ENCODE measurements at places on chromosomes 6 and 20. TPM values are rescaled to one million over a fixed set of nuclear protein-coding genes. Genes with fewer than 3 reads are reported as not detected.

GRCh38 chr6:43021270-43022047, at the start of gene RRP36:
Gene RRP36 (plus strand): TSS chr6:43021623. CDS start chr6:43021655, 32 bp downstream.
- no peaks in the 10 kb centered on the region for H3K27me3 ChIP-seq
- DNase-seq: peak; percentile 70
- peak within 1 kb of the TSS; percentile 91 for H3K27ac ChIP-seq
- H3K36me3 ChIP-seq: peaks cover 31% of the 10 kb centered on the region

- no peak for DNase-seq
- peak overlapping the region; percentile 71 for H3K4me3 ChIP-seq
- peaks cover 4% of the 10 kb centered on the region for H3K4me1 ChIP-seq
- H3K27me3 ChIP-seq: no peaks in the 10 kb centered on the region
- H3K36me3 ChIP-seq: no peaks in the 10 kb centered on the region
These were observed 9.2 kb upstream of the DEFB113 start for GRCh38 chr6:49978332-49979226.

DNA sequence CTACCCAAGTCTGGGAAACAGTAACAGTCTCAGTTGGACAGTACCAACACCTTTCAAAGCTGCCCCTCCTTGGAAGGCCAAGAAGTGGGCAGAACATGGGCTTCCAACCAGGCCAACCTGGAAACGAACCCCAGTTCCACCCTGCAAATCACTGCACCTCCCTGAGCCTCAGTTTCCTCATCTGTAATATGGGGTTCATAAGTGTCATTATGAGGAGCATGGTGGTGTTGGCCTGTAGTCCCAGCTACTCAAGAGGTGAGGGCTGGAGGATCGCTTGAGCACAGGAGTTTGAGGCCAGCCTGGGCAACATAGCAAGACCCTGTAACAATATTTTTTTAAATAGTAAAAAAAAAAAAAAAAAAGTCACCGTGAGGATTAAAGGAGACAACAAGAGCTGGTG, 34.5 kb downstream of the C20orf203 start:
- no peak for DNase-seq
- no peaks in the 10 kb centered on the region for H3K4me1 ChIP-seq
- no peaks in the 10 kb centered on the region for H3K36me3 ChIP-seq
- H3K27me3 ChIP-seq: no peaks in the 10 kb centered on the region
- H3K27ac ChIP-seq: no peak overlapping the region
- no peak overlapping the region for H3K4me3 ChIP-seq

DNA sequence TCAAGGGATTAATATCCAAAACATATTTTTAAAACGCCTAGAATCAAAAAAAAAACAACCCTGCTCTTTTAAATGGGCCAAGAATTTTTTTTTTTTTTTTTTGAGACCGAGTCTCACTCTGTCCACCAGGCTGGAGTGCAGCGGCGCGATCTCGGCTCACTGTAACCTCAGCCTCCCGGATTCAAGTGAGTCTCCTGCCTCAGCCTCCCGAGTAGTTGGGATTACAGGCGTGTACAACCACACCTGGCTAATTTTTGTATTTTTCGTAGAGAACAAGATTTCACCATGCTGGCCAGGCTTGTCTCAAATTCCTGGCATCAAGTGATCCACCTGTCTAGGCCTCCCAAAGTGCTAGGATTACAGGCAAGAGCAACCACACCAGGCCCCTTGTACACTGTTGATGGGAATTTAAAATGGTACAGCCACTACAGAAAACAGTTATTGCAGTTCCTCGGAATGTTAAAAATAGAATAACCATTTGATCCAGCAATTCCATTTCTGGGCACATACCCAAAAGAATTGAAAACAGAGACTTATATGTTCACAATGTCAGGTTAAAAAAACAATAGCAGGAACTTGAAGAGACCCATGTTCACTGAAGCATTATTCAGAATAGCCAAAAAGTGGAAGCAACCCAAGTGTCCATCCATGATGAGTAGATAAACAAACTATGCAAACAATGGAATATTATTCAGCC, 3.1 kb upstream of the MYL9 start:
- no peaks in the 10 kb centered on the region for H3K4me1 ChIP-seq
- DNase-seq: no peak
- H3K36me3 ChIP-seq: no peaks in the 10 kb centered on the region
- H3K27ac ChIP-seq: no peak overlapping the region
- no peak overlapping the region for H3K4me3 ChIP-seq
- no peaks in the 10 kb centered on the region for H3K27me3 ChIP-seq

DNA sequence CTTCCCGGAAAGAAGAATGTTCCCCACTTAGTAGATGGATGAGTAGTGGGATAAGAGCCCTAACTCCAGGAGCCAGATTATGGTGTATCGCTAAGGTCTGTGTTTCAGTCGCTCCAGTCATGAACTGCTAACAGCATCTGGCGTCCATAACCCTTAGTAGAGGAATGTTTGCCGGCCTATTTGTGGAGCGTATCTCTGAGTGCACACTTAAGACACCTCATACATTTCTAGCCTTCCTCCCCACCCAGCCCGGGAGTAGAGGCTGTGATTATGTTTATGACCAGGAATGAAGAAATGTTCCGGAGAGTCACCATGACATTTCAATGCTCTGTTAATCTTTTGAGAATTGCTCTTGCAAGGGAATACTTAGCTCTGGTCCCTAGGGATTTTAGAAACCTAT, 251.1 kb upstream of the SOX4 start:
- no peaks in the 10 kb centered on the region for H3K36me3 ChIP-seq
- no peak for DNase-seq
- H3K4me1 ChIP-seq: no peaks in the 10 kb centered on the region
- H3K4me3 ChIP-seq: no peak overlapping the region
- H3K27ac ChIP-seq: no peak overlapping the region
- peaks cover 10% of the 10 kb centered on the region for H3K27me3 ChIP-seq

DNA sequence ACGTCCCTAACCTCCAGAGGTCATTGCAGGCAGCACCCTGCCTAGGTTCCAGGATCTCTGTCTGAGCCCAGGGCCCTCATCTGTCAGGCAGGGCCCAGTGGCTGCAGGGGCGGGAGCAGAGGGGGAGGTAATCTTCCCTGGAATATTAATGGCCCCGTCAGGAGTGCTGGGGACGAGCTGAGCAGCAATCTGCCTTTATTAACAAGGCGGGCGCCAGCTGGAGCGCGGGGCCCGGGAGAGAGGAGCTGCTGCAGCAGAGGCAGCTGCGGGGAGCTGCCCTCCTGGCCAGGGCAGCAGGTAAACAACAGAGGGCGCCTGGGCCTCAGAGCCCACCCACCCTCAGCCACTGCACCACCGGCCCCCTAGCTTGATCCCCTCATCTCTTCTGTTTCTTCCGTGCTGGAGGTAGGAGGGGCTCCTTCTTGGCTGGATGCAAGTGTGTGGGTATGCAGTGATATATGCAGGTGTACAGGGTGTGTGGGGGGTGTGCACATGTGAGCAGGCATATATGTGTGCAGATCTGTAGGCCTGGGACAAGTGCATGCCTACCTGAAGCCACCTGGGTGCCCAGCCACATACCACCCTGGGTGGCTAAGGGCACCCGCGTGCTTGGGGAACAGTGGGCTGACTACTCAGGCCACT, 131.8 kb upstream of the MLN start:
- H3K27me3 ChIP-seq: peaks cover 34% of the 10 kb centered on the region
- H3K36me3 ChIP-seq: no peaks in the 10 kb centered on the region
- no peak overlapping the region for H3K27ac ChIP-seq
- peaks cover 18% of the 10 kb centered on the region for H3K4me1 ChIP-seq
- no peak overlapping the region for H3K4me3 ChIP-seq

DNA sequence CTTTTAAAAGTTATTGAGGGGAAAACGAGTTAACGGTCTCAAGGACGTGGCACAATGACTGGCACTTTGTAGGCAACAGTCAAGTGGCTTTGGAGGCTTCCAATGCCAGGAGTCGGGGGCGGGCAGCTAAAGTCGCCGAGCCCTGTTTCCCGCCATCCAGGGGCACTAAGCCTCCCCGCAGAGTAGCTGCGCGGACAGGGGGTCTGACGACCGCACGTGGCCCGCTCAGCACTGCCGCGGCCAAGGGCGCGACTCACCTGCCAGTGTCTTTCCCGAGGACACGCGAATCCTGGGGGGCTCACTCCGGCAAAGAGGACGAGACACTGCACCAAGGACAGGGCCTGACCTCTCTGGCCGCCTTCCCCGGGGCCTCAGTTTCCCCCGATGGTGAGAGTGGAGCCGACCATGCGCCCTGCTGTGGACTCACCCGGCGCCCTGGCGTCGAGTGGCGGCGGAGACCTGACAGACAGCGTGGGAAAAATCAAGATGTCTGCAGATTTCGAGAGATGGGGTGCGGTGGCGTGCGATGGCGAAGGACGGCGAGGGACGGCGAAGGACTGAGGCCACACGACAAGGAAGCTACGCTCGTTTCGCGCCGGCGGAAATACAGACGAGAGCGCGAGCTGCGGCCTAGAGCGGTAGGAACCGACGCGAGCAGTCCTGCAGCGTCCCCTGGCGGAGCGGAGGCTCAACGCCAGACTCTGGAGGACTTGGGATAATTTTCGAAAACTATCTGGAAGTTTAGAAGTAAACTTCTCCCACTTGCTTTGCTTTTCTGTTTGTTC, at the start of gene SNHG17:
TSS of gene SNHG17 (minus strand) at position 559 of the 785 bp plus-strand sequence.
- H3K36me3 ChIP-seq: peaks cover 44% of the 10 kb centered on the region
- H3K4me3 ChIP-seq: peak within 1 kb of the TSS; percentile 97
- DNase-seq: peak; percentile 92
- peaks cover 11% of the 10 kb centered on the region for H3K27me3 ChIP-seq
- peak within 1 kb of the TSS; percentile 91 for H3K27ac ChIP-seq
- H3K4me1 ChIP-seq: peaks cover 42% of the 10 kb centered on the region

DNA sequence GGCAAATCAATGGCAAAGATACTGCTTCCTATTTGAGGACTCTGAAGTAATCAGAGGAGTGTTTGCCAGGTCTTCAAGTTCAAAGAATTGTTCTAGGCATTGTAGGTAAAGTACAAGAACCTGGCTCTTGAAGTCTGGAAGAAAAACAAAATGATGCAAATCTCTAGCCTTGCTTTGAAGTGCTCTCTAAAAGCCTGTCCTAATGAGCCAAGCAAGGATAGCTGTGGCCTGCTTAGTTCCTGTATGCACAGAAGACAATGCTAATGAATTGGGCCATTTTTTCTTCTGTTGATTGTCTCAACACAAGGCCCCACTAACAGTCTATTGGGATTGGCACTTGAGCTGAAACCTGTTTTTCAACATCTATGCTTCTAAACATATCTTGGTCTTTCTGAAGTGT, 165.0 kb upstream of the POU3F2 start:
- no peak for DNase-seq
- H3K27me3 ChIP-seq: no peaks in the 10 kb centered on the region
- no peaks in the 10 kb centered on the region for H3K4me1 ChIP-seq
- H3K27ac ChIP-seq: no peak overlapping the region
- no peak overlapping the region for H3K4me3 ChIP-seq
- H3K36me3 ChIP-seq: no peaks in the 10 kb centered on the region

DNA sequence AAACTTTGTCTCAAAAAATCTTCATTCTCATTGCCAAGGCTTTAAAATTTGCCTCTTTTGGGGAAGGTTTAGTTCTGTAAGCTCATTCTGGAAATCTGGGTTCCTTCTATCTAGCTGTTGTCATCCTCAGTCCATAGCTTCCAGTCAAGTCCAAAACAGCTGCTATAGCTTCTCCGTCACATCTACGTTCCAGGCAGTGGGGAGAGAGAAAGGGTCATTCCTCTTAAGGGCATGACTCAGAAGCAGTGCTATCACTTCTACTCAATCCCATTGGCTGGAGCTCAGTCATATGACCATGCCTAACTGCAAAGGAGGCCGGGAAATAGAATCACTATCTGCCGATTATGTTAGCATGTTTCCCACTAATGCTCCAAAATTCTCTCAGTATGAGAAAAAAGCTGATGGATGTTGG, 141.4 kb upstream of the PTPN1 start:
- H3K27me3 ChIP-seq: peaks cover 42% of the 10 kb centered on the region
- H3K36me3 ChIP-seq: no peaks in the 10 kb centered on the region
- no peak for DNase-seq
- H3K4me1 ChIP-seq: peaks cover 11% of the 10 kb centered on the region

- peak overlapping the region; percentile 73 for H3K27ac ChIP-seq
- H3K36me3 ChIP-seq: no peaks in the 10 kb centered on the region
- H3K27me3 ChIP-seq: no peaks in the 10 kb centered on the region
- peak; percentile 46 for DNase-seq
- peak overlapping the region; percentile 59 for H3K4me3 ChIP-seq
- H3K4me1 ChIP-seq: peaks cover 78% of the 10 kb centered on the region
These were observed 154.7 kb downstream of the JARID2 start for GRCh38 chr6:15400572-15401004.

GRCh38 chr6:147141711-147142308, 62.4 kb upstream of the STXBP5 start:
- no peaks in the 10 kb centered on the region for H3K36me3 ChIP-seq
- no peaks in the 10 kb centered on the region for H3K4me1 ChIP-seq
- H3K27me3 ChIP-seq: no peaks in the 10 kb centered on the region
- no peak overlapping the region for H3K27ac ChIP-seq
- DNase-seq: no peak
- H3K4me3 ChIP-seq: no peak overlapping the region

GRCh38 chr20:59790346-59790745, 143.1 kb downstream of the SYCP2 start:
- H3K4me1 ChIP-seq: no peaks in the 10 kb centered on the region
- H3K27me3 ChIP-seq: peaks cover 12% of the 10 kb centered on the region
- H3K36me3 ChIP-seq: no peaks in the 10 kb centered on the region
- no peak for DNase-seq
- H3K27ac ChIP-seq: no peak overlapping the region

DNA sequence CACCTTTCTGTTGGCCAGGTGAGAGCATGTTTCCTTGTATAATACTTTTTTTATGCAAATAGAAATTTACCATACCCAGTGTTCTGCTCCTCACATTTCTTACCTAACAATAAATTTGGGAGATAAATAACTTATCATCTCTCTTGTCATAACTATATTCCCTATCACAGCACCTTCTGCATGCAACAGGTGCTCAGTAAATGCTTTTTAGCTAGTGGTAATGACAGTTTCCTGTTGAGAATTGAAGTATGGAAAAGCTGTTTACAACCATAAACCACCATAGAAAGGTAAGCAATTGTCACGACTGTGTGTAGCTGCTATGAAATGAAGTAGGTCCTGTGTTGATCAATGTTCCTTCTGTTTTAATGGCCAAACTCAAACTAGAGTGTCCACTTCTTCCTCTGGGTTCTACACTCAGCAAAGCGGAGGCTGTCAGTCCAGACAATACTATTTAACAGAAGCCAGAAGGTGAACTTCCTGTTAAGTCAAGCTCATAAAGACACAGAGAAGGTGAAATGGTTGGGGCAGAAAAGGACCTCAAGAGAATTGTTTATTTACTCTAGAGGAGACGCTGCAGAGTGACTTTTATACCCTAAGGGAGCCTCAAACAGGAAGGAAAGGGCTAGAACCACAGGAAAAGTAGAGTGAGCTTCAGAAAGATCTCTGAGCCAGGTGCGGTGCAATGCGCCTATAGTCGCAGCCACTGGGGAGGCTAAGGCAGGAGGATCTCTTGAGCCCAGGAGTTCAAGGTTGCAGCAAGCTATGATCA, 84.0 kb upstream of the SLC22A16 start:
- peak; percentile 63 for DNase-seq
- H3K36me3 ChIP-seq: peaks cover 6% of the 10 kb centered on the region
- H3K4me1 ChIP-seq: peaks cover 40% of the 10 kb centered on the region
- no peaks in the 10 kb centered on the region for H3K27me3 ChIP-seq
- peak overlapping the region; percentile 98 for H3K27ac ChIP-seq

GRCh38 chr20:2751878-2752566, 48.4 kb downstream of the CPXM1 start:
- H3K4me3 ChIP-seq: no peak overlapping the region
- peaks cover 17% of the 10 kb centered on the region for H3K4me1 ChIP-seq
- no peak overlapping the region for H3K27ac ChIP-seq
- H3K27me3 ChIP-seq: peaks cover 72% of the 10 kb centered on the region

The ZSCAN9 gene
- 11.6 TPM for total RNA-seq

The GTSF1L gene
- total RNA-seq: 0.28 TPM

The LST1 gene
- 109 TPM for total RNA-seq

The SAPCD1 gene
- 19.2 TPM for total RNA-seq

The SNAP91 gene
- not detected for total RNA-seq

Measured in activated CD8-positive, alpha-beta memory T cell treated with anti-CD3 and anti-CD28 coated beads, Interleukin-2, amount 10 ng/mL, durations not matched to agents 7 days and 5 days (primary cell).